ENCODE measurements at places on chromosomes 6 and 20. TPM values are rescaled to one million over a fixed set of nuclear protein-coding genes. Genes with fewer than 3 reads are reported as not detected.

Gene SLC12A5
- total RNA-seq, result 18.8 TPM

Gene FOXF2
- total RNA-seq, result 1.2 TPM

Gene PRRT1
- total RNA-seq, result 0.41 TPM

Gene KHDC1L
- 1.2 TPM for total RNA-seq

Gene NCOA6
- 92.5 TPM for total RNA-seq

Gene CALHM6
- total RNA-seq, result 4.5 TPM

Gene HCRTR2
- total RNA-seq, result 30.6 TPM

Gene MEI4
- 0.82 TPM for total RNA-seq

Gene FLRT3
- 97.4 TPM for total RNA-seq

Gene OR2J3
- not detected for total RNA-seq

Gene PTCHD4
- 28.1 TPM for total RNA-seq

Gene NOTCH4
- total RNA-seq, result 5.3 TPM

Gene APOBEC2
- total RNA-seq, result not detected

Gene SAMD10
- total RNA-seq, result 5.7 TPM

Gene LAMA2
- 11.4 TPM for total RNA-seq

Gene MYBL2
- total RNA-seq, result 0.41 TPM

Gene PSORS1C1
- total RNA-seq, result not detected

Gene VGLL2
- total RNA-seq, result not detected

Gene COL19A1
- total RNA-seq, result 3.7 TPM

Gene UNC93A
- total RNA-seq, result not detected

Gene BMP7
- 9.4 TPM for total RNA-seq

Gene LIN28B
- total RNA-seq, result 0.41 TPM

DNA sequence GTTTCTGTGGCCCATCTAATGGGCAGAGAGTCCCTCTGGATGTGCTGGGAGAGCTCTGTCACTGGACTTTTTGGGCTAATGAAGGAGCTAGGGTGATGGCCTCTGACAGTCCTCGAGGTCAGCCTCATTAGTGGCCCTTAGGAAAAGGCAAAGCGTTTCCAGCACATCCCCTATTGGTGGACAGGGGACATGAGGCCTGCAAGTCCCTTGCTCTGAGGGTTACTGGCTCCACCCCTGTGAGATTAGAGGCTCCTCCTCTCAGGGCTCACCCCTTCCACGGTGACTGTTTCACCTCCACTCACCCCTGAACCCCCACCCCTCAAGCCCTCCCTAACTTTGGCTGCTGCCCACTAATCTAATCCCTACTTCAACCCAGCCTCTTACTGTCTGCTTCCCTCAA, 12.8 kb upstream of the FANCE start:
- no peak for DNase-seq

DNA sequence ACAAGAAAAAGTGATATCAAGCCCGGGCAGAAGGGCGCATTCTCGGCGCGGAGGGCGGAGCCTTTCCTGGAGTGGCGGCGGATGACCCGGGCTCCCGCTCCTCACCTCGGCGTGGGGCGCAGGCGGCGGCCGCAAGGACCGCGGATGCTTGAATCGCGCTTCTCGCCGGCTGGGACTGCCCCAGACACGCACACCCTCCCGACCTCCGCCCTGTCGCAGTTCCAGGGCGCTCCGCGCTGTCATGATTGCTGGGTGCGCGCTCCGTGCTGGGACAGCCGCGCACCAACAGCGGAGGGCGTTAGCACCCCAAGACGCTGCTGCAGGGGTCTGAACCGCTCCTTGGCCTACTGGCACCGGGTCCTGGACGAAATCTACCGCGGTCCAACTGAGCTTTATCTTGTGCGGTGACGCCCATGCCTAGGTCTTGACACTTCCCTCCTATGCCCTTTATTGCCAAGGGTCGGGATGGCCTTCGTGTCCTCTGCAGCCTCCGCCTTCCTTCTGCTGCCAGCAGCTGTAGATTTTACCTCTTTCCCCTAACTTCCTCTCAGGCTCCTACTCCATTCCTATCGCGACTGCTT, 43.3 kb downstream of the IRAK1BP1 start:
- DNase-seq, result no peak

DNA sequence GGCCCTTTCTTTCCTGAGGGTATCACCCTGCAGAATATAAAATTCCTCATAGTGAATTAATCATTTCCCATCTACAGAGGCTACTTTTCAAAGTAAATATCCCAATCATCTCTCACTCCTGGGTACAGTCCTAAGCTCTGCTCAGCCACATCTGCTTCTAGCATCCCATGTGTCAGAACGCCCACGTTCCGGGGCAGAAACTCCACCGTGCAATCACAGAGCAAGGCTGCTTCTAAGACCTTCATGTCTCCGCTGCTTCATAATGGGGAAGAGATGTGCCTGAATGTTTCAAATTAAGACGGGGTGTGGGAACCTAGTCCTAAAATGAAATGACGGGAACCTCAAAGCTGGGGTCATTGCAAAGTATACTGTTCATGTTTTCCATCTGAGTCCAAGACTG, 208.8 kb upstream of the GMDS start:
- DNase-seq, result no peak

- DNase-seq, result no peak
These were observed 12.5 kb downstream of the PRDM1 start for GRCh38 chr6:106098383-106099234.

DNA sequence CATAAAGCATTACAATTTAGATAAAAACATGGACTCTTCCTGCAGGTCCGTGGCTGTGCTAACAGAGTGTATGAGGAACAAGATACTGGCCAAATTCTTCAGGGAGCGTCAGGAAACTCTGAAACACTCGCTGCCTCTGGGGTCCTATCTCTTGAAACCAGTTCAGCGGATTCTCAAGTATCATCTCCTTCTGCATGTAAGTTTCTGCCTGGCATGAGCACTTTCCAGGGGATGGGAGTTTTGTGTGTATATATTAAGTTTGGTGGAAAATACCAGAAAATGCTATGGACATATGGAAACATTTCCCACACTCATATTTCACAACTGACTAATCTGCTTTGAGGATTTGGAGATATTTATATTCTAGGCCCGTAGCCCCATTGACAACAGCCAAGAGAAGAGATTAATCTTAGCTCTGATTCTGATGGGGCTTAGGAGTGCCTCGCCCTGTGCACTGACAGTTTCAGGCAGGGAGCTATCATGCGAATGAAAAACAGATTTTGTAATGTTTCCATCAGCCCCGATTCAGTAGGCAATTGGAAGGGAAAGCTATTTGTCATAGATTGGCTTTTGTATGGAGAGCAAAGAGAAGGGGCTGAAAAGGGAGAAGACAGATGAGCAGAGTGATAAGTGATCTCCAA, 64.7 kb upstream of the MTHFD1L start:
- no peak for DNase-seq

GRCh38 chr6:168404560-168404959, 36.4 kb upstream of the SMOC2 start:
- DNase-seq, result no peak

DNA sequence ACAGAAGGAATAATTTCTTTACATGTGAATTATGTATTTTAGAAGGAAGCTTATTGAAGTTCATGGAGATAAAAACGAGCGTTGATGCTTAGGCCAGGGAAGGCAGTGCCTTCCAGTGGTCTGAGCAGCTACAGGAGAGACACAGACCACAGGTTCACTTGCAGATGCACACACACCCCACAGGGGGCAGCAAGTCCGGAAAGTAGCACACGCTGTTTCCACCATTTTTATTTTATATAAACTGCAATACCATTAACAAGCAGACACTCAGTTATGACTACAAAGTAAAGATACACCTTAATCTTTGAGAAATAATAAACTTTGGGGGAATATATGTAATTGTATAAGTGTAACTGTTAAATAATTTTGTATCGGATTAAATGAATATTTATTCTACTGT, 13.5 kb upstream of the DACT2 start:
- DNase-seq, result no peak

- DNase-seq, result no peak
These were observed 46.3 kb upstream of the IYD start for GRCh38 chr6:150322466-150322871.

GRCh38 chr6:88422831-88423230, 256.7 kb upstream of the CNR1 start:
- no peak for DNase-seq

- DNase-seq, result no peak
These were observed 2.7 kb downstream of the SRF start for GRCh38 chr6:43173591-43174262.

- peak; percentile 45 for DNase-seq
These were observed 44.8 kb downstream of the FGD2 start for GRCh38 chr6:37050045-37050853.

DNA sequence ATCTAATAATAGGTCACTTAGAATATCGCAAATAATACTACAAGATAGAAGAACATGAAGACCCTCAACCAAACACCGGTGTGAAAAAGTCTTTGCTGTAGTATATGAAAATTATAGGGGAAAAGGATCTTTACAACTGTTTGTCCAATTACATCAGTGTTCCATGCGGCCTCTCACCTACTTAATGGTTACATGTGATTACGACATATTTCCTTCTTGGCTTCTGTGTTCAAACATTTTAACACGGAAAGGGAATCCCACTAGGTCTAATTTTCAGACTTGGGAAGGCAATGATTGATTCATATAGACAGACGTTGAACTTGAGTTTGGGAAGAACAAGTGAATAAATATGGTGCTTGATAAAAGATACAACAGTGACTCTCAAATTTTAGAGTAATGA, 273.4 kb downstream of the KIF16B start:
- no peak for DNase-seq

GRCh38 chr6:6772751-6773150, 184.2 kb downstream of the LY86 start:
- no peak for DNase-seq

DNA sequence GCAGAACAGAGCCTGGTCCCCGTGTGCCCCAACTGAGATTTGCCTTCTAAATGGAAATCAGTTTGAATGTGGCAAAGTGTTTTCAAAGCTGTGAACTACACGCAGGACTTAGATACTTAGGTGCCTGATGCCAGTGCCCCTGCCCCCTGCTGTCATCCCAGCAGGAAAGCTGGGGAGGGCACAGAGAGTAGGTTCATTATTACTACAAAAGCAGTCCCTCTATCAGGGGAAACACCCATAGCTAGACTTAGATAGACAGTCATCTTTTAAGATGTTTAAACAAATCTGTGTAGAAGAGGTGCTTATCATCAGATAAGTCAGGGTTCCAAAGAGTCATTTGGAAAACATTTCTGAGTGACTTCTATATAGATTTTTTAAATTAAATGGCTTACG, 155.0 kb upstream of the SNX9 start:
- no peak for DNase-seq

- peak; percentile 77 for DNase-seq
These were observed 2.2 kb downstream of the PIM1 start for GRCh38 chr6:37171970-37172812.

- no peak for DNase-seq
These were observed 111.6 kb downstream of the TINAG start for GRCh38 chr6:54419885-54420284.

GRCh38 chr20:63361519-63362435, 628 bp upstream of the CHRNA4 start:
- no peak for DNase-seq

GRCh38 chr6:13178107-13178506, 150.2 kb downstream of the TBC1D7 start:
- DNase-seq, result no peak

- no peak for DNase-seq
These were observed 11.0 kb downstream of the ROS1 start for GRCh38 chr6:117414770-117415169.

DNA sequence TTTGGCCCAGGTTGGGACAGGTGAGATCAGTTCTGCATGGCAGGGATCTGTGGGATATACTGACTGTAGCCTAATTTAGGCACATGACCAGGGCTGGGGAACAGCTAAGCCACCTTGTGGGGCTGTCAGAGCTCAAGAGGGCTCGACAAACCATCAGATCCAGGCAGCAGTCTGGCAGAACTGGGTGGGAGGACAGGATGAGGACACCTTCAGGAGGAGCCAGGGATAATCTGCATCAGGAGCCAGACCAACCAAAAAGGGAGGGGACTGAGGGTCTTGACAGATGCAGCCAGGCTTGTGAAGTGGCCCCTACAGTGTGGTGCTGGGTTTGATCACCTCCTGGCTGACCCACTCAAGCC, 123.4 kb downstream of the MAFB start:
- no peak for DNase-seq

GRCh38 chr20:62571669-62572344, 70.5 kb upstream of the SLCO4A1 start:
- no peak for DNase-seq

DNA sequence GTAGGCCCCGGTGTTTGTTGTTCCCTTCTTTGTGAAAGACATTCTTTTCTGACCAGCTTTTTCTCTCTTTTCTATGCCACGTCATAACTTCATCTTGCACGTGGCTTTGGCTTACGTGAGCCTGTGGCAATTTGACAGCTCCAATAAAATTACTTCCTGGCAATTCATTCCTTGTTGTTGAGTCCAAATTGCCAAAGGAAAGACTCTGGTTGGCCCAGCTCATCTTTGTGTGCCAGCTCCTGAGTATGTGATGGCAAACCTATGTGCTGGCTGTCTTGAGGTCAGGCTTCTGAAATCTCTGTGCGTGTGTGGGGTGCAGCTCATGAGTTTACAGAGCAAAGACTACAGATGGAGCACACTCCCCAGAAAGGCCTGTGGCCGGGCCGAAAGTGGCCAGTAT, 272.5 kb upstream of the SGK1 start:
- DNase-seq, result no peak

GRCh38 chr20:12977328-12978125, 31.2 kb upstream of the SPTLC3 start:
- DNase-seq, result no peak

- no peak for DNase-seq
These were observed 143.1 kb upstream of the GGTLC1 start for GRCh38 chr20:24131684-24132083.

- DNase-seq, result no peak
These were observed 34.2 kb upstream of the DLGAP4 start for GRCh38 chr20:36271639-36272546.

GRCh38 chr6:73314577-73315492, 39.2 kb downstream of the DPPA5 start:
- DNase-seq, result no peak

- no peak for DNase-seq
These were observed 49.2 kb downstream of the RPP21 start for GRCh38 chr6:30394139-30394538.

- no peak for DNase-seq
These were observed 83.8 kb downstream of the SASH1 start for GRCh38 chr6:148426317-148426977.

DNA sequence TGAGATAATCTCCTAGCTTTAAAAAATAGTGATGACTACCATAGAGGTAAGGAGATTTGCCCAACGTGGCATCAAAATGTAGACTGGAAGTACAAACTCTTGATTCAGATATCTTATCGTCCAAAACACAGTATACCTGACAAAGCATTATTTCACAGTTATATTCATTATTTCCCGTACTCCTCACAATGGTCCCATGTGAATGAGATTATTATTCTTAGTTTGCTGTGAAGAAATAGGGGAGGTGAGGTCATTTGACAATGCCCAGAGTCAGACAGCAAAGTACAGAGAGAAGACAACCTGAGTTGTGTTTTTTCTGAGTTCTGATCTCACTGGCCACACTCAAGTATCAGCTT, 1.2 kb upstream of the TFB1M start:
- no peak for DNase-seq

DNA sequence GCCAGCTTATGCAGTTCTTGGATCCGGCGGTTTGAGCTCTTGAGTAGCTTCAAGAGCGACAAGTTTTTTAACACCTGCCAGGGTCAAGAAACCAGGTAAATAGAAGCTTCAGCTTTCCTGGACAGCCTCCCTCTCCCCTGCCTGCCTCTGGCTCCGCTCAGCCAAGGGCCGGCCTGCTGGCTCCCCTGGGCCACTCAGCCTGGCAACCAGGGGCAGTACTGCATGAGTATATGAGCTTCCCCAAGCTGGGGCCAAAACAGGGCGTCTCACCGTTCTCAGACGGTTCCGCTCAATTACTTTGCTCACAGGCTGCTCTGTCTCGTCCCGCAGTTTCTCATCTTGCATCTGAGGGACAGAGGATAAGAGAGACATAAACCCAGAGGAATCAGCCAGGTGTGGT, 856 bp downstream of the TP53TG5 start:
- DNase-seq, result no peak
